ENCODE measurements at places on chromosomes 3 and 15. TPM values are rescaled to one million over a fixed set of nuclear protein-coding genes. Genes with fewer than 3 reads are reported as not detected.

Gene RBM6
- total RNA-seq, result 148 TPM

DNA sequence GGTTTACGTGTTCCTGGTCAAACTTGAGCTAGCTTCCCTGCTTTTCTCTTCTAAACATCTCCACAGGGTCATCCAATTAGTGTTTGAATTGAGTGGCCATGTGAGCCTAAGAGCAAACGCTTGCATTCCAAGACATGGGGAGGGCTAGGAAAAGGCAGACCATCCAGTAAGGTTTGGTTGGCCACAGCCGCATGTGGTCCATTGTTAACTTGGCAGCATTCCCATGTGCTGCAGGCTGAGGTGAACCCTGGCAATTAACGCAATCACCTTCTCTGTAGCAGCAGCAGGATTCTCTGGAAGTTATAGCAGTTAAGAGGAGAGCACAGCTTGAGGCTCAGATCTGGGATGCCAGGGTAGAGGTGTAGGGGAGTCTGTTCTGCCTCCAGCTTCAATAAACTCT, 502.2 kb upstream of the LMCD1 start:
- no peak for DNase-seq

- no peak for DNase-seq
Measured at GRCh38 chr3:139519998-139520737, 19.4 kb downstream of the RBP1 start.

GRCh38 chr3:158768361-158768787, 33.5 kb upstream of the MFSD1 start:
- peak; percentile 89 for DNase-seq

Gene OR5AC2
- total RNA-seq, result not detected

Gene RFX7
- 19.6 TPM for total RNA-seq

DNA sequence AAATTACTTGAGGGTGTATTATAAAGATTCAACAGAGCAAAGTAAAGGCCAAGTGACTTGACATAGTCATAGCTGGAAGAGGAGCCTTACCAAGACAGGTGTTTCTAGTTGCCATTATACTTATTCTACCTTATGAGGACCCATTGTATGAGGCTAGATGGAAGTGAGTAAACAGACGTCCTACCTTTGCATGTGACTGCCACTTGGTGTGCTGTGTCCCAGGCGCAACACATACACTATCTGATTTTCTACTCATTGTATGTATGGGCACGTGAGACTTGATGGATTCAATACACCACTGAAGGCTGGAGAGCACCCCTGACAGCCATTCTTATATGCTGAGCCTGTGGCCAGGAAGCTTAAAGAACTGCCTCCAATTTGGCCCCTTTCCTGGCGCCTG, 40.5 kb downstream of the BOC start:
- DNase-seq, result no peak

Gene ISL2
- total RNA-seq, result 0.31 TPM

Gene CCR8
- total RNA-seq, result not detected

GRCh38 chr3:45362161-45362560, 26.2 kb upstream of the LARS2 start:
- DNase-seq, result no peak

- no peak for DNase-seq
Measured at GRCh38 chr3:4656626-4657328, 163.6 kb downstream of the ITPR1 start.

GRCh38 chr3:119293105-119293870, 895 bp upstream of the ARHGAP31 start:
- DNase-seq, result no peak

GRCh38 chr3:69359339-69359893, 26.5 kb downstream of the FRMD4B start:
- no peak for DNase-seq

- DNase-seq, result peak; percentile 66
Measured at GRCh38 chr3:49724586-49724985, 835 bp upstream of the GMPPB start.
